ENCODE measurements at places on chromosomes 1 and 21.
A peak's percentile ranks its signal among the peaks of the same experiment; 100 is the strongest.

- DNase-seq, result no peak
These were observed 478.2 kb downstream of the NPHP4 start for GRCh38 chr1:5513846-5514526.

GRCh38 chr1:220511785-220512184 lies 16.2 kb upstream of the MARK1 start:
- peak; percentile 23 for DNase-seq

GRCh38 chr1:7279769-7280168 lies 491.3 kb upstream of the VAMP3 start:
- no peak for DNase-seq

- no peak for DNase-seq
These were observed 94.3 kb downstream of the PSMG1 start for GRCh38 chr21:39088831-39089380.

GRCh38 chr1:179881642-179882252 lies 338 bp upstream of the TOR1AIP1 start:
- DNase-seq, result no peak

- no peak for DNase-seq
These were observed 235.2 kb upstream of the RAB4A start for GRCh38 chr1:229035748-229036082.

- peak; percentile 22 for DNase-seq
These were observed 59.0 kb upstream of the BCAR3 start for GRCh38 chr1:93740601-93741031.

GRCh38 chr1:107057197-107058133 lies 991 bp downstream of the PRMT6 start:
- peak; percentile 72 for DNase-seq

GRCh38 chr1:78980511-78980910 lies 26.0 kb downstream of the ADGRL4 start:
- no peak for DNase-seq

DNA sequence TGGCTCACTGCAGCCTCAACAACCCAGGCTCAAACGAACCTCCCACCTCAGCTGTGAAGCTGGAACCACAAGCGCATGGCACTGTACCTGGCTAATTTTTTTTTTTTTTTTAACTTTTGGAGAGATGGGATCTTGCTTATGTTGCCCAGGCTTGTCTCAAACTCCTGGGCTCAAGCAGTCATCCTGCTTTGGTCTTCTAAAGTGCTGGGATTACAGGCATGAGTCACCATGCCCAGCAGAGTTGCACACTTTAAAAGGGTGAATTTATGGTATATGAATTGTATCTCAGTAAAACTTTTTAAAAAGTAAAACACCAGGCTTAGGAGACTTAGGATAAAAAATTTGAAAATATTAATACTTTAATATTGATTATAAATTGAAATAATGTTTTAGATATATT lies 99.1 kb downstream of the CLEC20A start:
- DNase-seq, result no peak

GRCh38 chr1:107491582-107491981 lies 350.7 kb downstream of the NTNG1 start:
- DNase-seq, result no peak

GRCh38 chr1:203093754-203094410 lies 8.1 kb upstream of the MYOG start:
- no peak for DNase-seq

DNA sequence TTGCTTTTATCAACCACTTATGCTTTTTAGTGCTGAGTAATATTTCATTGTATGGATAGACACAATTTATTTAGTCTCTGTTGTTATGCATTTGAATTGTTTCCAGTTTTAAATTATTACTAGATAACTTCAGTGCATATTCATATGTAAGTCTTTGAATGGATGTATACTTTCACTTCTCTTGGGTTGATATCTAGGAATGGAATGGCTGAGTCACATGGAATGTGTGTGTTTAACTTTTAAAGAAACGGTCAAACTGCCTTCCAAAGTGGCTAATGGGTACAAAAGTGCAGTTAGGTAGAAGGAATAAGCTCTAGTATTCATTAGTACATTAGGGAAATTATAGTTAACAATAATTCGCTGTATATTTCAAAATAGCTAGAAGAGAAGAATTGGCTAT lies 82.4 kb downstream of the NPHS2 start:
- DNase-seq, result no peak

GRCh38 chr1:52328615-52329014 lies 37.4 kb downstream of the CC2D1B start:
- DNase-seq, result no peak

DNA sequence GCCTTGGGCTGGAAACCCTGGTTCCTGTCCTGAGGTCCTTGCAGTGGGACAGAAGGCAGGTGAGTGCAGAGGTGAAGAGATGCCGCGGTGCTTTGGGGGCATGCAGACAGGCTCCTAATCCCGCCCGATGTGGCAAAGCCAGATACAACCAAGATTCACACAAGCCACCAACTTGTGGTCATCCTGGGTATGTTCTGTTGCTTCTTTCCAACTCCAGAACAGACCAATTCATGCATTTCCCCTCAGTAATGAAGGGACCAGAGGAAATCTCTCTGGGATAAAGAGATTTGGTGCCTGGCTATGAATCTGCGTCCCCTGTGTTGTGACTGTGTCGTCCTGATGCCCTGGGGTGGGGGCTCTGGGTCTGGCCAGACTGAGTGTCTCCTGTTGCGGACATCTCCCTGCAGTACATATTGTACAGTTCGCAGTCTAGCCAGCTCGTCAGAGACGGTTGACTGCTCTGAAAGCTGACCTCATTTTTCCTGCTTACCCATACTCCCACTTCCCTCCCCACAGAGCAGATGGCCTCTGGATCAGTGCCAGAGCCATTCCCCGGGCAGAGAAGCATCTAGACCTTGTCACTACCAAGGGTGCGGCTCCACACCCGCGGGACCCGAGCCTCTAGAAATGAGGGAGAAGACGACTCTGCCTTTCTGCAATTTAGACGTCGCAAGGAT lies 216.3 kb downstream of the KIF26B start:
- no peak for DNase-seq

GRCh38 chr1:198841477-198841876 lies 202.6 kb downstream of the PTPRC start:
- no peak for DNase-seq

DNA sequence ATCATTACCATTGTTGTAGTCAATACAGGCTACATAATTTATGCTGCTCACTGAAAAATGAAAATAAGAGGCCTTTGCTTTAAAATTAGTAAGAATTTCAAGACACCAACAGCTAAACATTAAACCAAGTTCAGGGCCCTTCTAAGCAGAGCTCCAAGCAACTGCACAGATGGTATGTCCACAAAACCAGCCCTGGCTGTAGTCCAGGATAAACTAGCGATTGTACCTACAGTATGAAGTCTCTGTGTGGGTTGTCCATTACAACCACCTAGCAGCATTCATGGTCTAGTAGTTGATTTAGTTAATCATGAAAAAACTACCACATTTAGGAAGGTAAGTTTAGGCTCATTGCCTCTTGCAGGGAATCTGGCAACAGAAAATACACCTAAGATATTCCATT lies 35.3 kb downstream of the CLCA4 start:
- DNase-seq, result no peak

DNA sequence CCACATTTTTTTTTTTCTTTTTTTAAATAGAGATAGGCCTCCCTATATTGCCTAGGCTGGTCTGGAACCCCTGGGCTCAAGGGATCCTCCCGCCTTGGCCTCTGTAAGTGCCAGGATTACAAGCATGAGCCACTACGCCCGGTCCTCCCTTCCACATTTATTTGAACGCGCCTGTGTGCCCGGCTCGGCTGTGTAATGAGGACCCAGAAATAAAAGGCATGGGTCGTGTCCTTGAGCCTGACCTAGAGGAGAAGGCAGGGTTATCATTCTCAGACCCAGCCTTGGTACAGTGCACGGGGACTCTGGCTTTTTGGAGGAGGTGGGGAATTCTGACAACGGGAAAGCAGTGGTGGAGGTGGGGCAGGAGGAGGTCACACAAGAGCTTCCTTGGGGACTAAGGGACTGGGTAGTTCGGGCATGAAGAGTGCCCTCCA lies 841 bp downstream of the CENPF start:
- DNase-seq, result no peak

DNA sequence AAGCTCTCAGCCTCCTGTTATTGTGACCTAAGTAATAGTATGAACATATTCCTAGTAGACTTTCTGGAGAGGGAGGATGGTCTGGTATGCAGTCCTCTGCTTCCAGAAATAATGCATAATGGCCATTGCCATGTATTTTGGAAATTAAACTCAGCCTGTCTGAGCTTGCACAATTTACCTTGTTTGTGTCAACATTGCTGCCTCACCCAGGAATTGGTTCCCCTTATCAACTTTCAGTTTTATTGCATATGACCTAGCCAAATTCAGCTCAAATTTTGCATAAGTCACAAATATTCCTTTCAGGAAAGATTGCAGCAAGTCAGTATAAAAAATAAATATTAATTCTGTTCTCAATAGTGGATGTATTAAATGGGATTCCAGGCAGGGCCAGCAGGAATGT lies 101.9 kb upstream of the SLC5A9 start:
- DNase-seq, result no peak
